Activated naive CD4-positive, alpha-beta T cell treated with anti-CD3 and anti-CD28 coated beads for 36 hours (primary cell): ENCODE measurements at places on chromosomes 6 and 20. TPM values are rescaled to one million over a fixed set of nuclear protein-coding genes. Genes with fewer than 3 reads are reported as not detected.

Gene CCN6
- total RNA-seq, result 0.21 TPM

Gene HLA-F
- 282 TPM for total RNA-seq

Gene HLA-DRB1
- 4.1 TPM for total RNA-seq

- DNase-seq, result no peak
Observed at GRCh38 chr6:116266803-116267202, 12.9 kb downstream of the TSPYL1 start.

- DNase-seq, result no peak
Observed at GRCh38 chr6:33664506-33665057, 43.5 kb downstream of the ITPR3 start.
